ENCODE measurements at places on chromosomes 16 and 17.

- no peak for DNase-seq
Observed at GRCh38 chr16:23333034-23333579, 31.0 kb downstream of the SCNN1B start.

- DNase-seq: no peak
Observed at GRCh38 chr16:68660359-68660795, 15.3 kb downstream of the CDH3 start.

- no peak for DNase-seq
Observed at GRCh38 chr17:30823421-30823820, 1.1 kb downstream of the CRLF3 start.

DNA sequence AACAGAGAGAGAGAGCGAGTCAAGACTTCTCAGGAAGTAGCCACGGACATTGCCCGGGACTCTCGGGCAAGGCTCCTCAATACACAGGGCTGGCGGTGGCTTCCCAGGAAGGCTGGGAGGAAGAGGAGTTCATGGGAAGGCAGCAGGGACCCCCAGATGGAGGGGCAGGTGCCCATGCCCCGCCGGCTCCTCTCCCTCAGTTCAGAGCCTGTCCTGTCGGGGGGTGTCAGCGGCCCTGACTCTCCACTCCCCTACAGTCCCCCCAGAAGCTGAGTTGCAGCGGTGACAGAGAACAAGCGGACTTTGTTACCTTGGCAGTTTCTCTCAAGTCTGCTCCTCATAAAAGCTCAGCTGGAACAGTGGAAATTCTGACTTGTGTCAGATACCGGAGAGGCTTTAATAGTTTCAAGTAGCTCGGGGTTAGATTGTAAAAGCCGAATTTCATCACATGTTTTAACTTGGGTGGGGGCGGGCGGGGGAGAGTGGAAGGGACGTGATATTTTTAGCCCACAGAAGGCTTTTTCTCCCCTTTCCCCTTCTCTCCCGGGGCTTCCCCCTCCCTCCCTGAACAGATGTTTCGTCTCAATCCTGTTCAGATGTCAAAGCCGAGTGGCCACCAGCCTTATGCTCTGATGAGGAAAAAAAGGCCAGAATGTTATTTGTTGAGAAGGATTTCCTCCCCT lies 65.2 kb downstream of the NKD1 start:
- DNase-seq: no peak

DNA sequence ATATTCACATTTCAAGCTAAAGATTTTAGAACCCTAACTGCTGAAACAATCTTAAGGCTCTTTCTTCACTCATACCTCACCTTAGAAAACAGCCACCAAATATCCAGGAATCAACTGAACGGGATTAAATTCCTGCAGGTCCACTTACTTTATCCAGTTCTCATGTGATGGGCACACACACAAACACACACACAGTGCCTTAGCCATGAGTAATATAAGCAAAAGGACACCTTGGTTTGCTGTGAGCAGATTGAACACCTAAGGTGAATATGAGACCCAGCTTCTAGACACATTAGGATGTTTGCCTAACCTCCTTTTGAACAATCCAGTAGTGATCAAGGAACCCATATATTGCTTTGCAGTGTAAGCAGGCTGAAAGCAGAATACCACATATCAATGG lies 81.5 kb downstream of the TUBD1 start:
- DNase-seq: peak; percentile 28

DNA sequence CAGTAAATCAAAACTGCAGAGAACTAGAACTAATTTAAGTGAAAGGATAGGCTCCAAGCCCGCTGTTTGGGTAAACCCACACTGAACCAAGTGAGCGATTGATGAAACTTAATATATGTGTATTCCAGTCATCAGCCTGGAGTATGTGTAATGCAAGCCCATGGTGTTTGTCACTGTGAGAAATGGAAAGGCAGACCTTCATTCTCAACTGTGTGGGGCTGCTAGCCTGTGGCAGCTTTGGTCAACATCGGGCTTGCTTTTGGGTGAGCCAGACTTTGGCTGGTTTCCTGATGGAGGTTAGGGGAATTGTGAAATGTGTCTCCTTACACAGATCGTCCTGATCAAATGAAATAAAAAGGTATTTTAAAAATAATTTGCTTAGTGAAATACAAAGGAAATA lies 279.9 kb downstream of the IRX3 start:
- DNase-seq: no peak

- no peak for DNase-seq
Observed at GRCh38 chr17:78394209-78394608, 15.8 kb downstream of the PGS1 start.

DNA sequence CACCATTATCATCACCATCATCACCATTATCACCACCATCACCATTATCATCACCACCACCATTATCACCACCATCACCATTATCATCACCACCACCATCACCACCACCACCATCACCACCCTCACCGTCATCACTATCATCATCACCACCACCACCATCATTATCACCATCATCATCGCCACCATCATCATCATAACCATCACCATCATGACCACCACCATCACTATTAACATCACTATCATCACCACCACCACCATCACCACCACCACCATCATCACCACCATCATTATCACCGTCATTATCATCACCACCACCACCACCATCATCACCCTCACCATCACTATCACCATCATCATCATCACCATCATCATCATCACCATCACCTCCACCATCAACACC lies 9.1 kb downstream of the FOXL1 start:
- no peak for DNase-seq

DNA sequence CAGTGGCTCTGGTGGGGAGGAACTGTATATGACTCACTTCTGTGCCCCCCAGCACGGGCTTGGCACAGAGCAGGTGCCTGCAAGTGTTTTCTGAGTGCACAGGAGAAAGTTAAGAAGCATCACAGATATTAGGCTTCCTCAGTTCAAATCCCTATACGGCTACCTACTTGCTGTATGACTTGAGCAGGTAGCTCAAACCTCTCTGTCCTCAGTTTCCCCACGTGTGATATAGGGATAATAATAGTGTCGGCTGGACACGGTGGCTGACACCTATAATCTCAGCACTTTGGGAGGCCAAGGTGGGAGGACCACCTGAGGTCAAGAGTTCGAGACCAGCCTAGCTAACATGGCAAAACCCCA lies 95.7 kb downstream of the C16orf78 start:
- DNase-seq: no peak

DNA sequence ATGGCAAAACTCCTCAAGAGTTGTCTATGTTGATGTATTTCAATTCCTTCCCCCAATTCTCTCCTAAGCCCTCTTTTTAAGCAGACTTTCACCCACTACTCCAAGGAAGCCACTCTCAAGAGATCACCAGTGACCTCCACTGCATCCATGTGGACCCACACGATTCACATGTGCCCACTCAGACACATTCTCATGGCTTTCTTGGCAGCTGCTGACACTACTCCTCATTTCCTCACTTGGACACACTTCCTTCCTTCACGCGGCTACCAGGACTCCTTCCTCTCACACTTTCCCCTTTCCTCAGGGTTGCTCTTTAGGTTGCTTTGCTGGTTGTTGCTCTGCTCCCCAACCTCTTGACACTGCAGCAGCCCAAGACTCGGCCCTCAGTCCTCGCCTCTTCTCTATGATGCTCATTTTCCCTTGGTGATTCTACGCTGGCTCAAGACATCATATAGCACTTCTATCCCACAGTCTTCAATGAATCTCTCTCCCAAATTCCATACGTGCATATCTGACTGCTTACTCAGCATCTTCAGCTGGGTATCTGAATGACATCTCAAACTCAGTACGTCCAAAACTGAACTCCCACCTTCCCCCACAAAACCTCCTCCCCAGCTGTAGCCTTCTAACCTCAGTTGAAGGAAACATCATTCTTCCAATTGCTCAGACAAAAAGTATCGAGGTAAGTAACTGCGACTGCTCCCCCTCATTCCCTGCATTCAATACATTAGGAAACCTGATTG lies 28.2 kb downstream of the HELZ start:
- DNase-seq: no peak

DNA sequence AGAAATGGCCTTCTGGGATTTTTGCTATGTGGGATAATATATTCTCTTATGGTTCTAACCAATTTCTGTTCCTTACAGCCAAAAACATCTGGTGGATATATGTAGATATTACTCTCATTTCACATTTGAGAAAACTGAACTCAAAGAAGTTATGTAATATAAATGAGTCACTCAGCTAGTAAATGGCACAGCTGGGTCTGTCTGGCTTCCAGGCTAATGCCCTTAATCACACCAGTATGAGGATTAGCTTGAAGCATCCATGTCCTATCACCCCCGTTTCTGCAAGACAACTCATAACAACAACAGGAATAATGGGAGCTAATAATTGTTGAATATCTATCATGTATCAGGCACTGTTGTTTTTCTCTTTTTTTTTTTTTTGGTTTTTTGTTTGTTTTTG lies 34.4 kb upstream of the USP7 start:
- no peak for DNase-seq

- DNase-seq: peak; percentile 47
Observed at GRCh38 chr16:11356573-11357331, 11.5 kb downstream of the RMI2 start.

- no peak for DNase-seq
Observed at GRCh38 chr17:44247440-44247841, 20.5 kb downstream of the SLC4A1 start.

DNA sequence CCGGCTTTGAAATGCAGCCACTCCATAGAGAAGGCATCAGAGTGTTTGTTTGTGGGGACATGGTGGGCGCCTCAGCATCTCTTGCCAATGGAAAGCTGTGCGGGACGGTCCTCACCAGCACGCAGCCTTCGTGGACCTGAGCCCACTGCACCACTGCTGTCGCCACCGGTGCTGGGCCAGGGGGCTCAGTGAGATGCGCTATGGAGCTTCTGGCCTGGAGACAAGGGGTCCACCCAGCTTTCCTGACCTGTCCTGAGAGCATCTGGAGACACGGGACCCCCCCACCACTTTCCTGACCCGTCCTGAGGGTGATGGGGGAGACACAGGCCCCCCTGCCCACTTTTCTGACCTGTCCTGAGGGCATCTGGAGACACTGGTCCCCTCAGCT lies 79.4 kb downstream of the LMF1 start:
- DNase-seq: no peak

- no peak for DNase-seq
Observed at GRCh38 chr16:16111639-16112038, 111.7 kb downstream of the ABCC6 start.

- DNase-seq: no peak
Observed at GRCh38 chr17:56723421-56723820, 110.3 kb downstream of the C17orf67 start.

- DNase-seq: no peak
Observed at GRCh38 chr16:57367116-57367752, 5.1 kb upstream of the CX3CL1 start.

DNA sequence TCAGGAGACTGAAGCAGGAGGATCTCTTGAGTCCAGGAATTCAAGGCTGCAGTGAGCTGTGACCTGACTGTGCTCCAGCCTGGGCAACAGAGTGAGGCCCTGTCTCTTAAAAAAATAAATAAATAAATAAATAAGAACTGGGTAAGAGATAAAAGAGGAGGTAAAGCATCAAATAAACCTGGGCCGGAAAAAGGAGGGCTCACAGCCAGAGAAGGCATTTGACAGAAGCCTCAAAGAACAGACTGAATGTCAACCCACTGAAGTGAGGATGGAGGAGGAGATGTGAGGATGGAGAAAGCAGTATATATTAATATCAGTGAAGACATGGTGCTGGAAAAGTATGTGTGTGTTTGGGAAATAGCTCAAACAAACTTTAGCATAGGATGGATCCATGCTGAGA lies 6.1 kb downstream of the NOG start:
- no peak for DNase-seq

DNA sequence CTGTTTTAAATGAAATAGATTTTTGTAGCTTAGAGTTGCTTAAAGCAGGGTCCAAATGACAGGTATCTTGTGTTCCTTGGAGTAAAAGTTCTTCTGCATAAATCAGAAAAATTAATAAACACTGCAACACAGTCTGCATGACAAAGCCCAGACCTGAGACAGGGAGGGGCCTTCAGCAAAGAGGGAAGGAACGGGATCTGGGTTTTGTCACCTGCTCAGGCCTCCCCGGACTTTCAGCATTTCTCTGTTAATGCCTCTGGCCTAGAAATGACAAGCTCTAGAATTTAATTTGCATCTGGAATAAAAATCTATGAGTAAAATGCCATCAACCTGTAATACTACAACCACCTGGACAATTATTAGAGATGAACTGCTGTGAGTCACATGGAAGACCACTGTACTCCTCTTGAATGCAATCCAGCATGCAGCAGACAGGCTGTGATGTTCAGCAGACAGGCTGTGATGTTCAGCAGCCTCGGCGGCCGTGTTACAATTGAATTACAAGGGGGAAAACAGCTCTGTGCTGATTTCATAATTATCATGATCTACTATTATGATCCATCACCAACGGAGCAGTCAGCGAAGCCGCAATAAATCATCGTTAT lies 170.2 kb downstream of the TOX3 start:
- no peak for DNase-seq

DNA sequence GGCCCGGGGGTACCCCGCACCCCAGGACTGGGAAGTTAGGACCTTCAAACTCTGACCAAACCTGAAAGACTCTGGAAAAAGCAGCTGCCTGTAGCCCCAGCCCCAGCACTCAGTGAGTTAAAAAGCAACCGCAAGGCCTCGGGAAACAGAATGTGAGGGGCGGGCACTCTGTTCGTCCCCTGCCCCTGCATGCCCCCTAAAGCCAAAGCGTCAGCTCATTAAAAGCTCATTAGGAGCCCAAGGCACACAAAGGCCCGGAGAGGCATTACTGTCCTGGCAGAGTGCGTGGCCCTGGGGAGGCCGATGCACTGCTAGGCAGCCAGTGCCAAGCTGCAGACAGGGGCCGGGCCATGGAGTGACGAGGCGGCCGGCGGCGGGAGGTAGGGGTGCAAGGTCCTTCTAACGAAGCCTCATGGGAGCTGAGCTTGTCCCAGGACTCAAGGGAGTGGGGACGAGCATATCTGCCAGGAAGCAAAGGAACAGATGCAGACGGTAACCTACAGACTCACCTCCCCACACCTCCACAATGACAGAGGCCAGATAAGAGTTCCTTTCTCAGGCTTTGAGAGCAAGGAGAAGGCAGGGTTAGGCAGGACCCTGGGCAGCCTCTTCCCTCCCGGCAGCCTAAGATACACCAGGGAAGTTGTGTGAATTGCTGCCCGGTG lies 116.8 kb downstream of the ENGASE start:
- DNase-seq: no peak

DNA sequence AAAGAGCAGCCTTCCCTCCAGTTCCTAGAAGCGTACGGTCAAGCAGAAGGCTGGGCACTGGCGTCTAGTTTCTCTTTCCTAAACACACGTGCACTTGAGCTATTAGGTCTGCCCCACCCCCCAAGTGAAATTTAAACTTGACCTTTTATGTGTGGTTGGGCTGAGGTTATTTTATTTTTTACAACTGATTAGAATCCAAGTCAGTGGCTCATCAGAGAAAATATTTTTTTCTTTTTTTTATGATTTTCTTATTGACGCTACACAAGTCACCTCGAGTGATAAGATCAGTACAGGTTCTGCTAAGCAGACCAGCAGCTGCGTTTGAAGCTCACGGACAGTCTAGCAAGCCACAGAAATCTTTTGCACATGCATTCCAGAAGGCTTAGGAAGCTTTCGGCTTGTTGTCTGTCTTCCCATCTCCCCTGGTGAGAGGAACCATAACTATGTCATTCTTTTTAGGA lies 95.1 kb downstream of the ZFHX3 start:
- no peak for DNase-seq

GRCh38 chr17:74941128-74941725 lies 5.5 kb downstream of the OTOP3 start:
- DNase-seq: no peak

Data from SW480 (cell line).